WTC11 (cell line): ENCODE measurements at places on chromosomes 6 and 20.

DNA sequence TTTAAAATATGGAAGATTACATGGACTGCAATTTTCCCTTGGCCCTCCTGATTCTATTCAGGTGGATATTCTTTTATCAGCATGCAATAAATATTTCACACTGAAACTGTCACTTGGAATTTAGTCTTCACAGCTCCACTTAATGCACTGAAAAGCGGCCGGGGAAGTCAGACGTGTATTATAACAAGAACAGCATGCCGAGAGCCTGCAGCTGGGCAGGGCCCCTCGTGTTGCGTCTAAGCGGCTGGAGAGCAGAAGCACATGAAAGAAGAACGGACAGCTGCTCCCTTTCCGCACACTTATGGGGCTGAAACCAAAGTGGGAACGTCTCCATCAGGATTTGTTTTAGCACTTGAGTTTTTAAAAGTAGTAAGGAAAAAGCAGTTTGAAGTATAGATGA lies 57.2 kb downstream of the LYRM4 start:
- no peak for DNase-seq

- DNase-seq: no peak
Observed at GRCh38 chr6:82924799-82925535, 140.7 kb downstream of the UBE3D start.

- no peak for DNase-seq
Observed at GRCh38 chr20:16441546-16442164, 131.6 kb downstream of the KIF16B start.

DNA sequence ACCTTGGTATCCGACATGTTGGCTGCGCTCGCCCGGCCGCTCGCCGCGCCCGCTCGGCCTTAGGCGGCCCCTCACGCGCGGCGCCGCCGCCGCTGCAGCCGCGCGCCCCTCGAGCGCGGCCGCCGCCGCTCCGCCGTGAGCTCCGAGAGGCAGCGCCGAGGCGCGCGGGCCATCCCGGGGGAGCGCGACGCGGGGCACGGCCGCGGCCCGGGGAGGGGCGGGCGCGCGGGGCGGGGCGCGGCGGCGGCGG lies at the start of gene KIF13A:
Gene KIF13A (minus strand): TSS at position 189 of the 250 bp plus-strand sequence. CDS start 172 bp downstream, at position 17.
- DNase-seq: no peak

GRCh38 chr6:154329350-154330170 lies 27.0 kb downstream of the IPCEF1 start:
- DNase-seq: no peak

- DNase-seq: no peak
Observed at GRCh38 chr6:159399751-159400221, 230.6 kb downstream of the FNDC1 start.

- no peak for DNase-seq
Observed at GRCh38 chr20:4256874-4257273, 241.5 kb upstream of the RNF24 start.

DNA sequence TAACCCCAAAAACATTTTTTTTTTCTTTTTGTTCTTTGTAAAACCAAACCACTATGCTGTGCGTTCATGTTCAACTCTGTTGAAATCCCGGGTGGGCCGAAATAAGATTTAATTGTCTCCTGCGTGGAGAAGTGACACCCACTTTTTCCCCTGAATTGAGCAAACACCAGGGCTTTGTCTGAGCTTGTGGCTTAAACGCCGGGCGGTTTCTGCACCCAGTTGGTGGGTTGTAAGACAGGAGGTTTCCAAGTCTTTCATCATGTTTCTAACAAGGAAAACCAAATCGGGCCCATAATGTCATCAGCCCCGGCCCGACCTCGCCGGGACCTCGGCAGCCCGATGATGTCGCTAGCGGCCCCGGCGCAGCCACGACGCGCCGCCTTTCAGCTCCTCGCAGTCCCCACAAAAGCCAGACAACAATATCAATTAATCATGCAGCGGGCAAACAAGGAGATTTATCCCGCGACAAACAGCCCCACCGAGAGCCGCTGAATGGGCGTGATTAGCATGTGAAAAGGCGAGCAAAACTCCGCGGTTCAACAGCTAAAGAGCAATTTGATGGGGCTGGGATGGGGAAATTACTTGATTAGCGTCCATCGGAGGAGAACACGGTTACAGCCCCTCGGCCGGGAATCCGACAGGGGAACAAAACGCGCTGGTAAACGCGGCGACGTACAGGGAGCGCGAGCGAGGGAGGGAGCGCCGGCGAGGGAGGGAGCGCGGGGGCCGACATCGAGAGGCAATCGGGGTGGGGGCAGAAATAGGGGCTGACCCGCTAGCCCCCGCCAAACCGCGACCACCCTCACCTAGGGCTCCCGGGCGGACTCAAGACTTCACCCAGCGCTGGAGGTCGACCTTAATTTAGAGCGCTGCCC lies 5.3 kb downstream of the LINC00237 start:
- DNase-seq: peak; percentile 69

DNA sequence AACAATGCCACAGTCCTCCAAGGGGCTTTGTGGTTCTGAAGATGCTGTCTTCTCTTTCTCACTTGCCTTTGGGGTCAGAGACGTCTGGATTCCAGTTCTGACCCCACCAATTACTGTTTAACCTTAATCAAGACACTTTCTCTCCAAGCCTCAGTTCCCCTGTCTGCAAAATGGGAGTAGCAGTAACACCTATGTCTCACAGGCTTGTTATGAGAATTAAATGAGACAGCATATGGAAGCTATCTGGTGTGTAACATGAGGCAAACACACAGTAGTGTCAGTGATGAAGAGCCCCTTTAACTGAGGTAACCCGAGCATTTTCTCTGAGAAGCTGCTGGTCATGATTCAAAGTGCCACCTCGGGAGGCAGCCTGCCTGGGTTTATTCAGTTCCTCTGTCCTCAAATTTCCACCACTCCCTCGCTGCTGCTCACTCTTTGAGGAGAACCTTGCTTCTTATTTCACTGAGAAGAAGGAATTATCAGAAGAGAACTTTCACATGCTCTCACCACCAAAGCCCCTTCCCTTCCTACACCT lies 11.7 kb downstream of the PPIL1 start:
- DNase-seq: no peak

DNA sequence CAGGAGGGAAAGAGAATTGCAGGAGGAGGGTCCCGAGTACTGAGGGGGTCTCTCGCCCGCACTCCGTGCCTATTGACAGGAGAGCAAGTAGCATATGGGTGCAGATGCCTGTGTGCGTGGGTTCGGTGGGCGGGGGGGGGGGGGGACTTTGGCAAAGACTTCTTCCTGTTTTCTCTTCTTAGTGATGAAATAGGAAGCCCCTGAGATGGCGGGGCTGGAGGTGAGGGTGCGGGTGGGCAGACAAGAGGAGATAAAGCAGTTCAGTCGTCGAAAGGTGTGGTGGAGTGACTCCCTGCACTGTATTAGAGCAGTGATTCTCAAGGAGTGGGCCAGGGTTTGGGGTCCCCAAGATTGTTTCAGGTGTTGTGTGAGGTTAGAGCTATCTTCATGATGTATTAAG lies 3.7 kb downstream of the NAA20 start:
- DNase-seq: no peak

DNA sequence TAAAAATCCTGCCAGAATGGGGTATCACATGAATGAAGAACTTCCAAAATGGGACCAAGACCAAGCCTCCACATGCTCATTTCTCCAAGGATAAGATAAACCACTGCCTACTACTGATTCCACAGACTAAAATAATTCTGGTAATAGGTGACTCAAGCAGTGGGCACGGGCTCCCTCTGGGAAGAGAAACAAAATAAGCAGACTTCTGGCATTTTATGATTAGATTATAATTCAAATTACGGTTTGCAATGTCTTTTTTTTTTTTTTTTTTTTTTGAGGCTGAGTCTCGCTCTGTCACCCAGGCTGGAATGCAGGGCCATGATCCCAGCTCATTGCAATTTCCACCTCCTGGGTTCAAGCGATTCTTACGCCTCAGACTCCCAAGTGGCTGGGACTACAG lies 16.0 kb downstream of the UQCC1 start:
- no peak for DNase-seq

- DNase-seq: no peak
Observed at GRCh38 chr6:30724906-30725667, 4.9 kb downstream of the TUBB start.

DNA sequence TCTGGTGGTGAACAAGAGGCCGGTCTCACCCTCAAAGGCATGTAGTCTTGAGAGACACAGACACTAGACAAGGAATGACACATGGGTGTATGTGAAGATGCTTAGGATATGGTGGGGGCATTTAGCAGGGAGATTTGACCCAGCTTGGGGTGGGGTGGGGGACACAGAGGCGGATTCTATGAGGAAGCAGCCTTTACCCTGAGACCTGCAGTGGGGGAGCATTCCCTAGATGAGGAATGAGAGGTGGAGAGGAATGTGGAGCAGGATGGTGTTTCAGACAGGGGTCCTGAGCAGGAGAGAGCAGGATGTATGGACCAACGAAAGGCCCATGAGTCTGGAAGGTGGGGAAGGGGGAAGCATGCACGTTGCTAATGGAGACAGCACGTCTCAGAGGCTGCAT lies 57.8 kb downstream of the PHACTR3 start:
- no peak for DNase-seq

DNA sequence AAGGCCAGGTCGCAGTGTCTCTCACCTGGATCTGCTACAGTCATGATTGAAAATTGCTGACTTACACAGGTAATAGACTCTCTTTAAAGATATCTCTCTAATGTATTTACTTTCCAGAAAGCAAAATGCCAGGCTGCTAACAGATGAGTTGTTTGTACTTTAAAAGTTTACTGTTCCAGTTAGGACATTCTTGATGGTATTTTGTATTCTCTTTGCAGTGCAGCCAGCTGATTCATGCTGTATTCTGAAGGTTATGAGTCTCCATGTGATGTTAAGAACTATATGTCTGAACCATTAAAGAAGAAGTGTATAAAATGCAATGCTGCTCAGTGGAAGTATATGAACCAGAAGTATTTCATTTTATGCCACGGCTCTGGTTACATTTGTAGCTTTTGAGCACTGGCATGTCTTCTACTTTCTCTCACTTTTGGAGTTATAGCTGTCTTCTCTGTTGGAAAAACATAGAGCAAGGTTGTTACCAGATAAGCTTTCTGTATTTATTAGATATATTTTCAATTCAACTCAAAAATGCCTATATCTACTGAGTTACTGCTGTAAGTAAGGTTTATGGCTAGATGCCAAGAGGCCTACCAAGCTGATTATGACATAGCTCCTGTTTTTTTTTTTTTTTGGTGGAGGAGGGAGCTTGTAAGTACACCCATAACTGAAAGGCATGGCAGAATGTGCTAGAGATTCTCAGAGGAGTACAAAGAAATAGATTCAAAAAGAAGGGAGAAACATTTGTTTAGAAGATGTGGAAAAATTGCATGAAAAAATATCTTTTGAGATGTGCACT lies 130.5 kb upstream of the MAN1A1 start:
- DNase-seq: no peak

DNA sequence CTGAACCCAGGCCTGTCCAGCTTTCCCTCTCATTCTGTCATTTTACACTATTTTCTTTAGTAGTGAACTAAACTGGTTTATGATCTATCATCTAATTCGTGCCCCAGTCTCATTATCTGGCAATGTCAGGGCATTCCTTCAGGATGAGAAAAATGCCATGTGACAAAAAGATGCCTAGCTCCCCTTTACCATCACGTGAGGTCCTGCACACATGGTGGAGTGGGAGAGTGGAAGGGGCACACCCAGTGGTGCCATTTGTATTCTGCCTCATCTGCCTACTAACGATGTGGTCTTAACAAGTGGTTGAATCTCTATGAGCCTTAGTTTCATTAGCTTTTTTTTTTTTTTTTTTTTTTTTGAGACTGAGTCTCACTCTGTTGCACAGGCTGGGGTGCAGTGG lies 41.2 kb downstream of the CDC5L start:
- no peak for DNase-seq

- peak; percentile 15 for DNase-seq
Observed at GRCh38 chr6:115310156-115310555, 750.5 kb downstream of the FRK start.

GRCh38 chr6:119207971-119208725 lies 129.7 kb upstream of the FAM184A start:
- DNase-seq: no peak

DNA sequence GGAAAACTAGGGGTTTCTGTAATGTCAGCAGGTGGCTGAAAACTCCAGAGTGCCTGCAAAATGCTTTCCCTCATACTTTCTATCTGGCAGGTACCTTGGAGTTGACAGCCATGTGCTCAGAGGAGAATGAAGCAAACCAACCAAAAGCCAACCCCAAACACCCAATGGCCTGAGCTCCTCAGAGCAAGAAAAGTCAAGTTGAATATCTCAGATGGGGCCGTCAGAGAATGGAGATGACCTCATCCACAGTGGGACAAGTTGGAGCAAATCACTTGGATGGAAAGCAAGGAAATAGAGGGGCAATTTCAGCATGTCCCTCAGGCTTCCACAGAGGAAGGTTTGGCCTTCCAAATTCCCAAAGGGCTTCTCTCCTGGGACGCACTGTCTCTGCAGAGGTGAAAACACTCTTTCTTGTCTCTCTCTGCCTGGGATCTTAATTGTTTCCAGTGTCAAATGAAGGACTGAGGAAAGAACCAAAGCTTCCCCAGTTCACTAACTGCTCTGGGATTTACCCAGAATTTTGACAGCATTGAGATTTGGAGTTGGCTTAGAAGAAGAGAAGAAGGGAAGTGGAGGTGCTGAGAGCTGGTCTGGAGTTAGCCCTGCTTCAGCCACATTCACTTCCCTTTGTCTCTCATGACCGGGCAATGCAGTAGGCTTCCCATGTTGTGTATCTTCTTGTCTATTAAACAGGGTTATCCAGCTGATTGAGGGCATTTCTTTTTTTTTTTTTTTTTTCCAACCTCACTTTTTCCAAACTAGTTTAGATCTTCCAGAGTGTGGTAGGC lies 42.2 kb downstream of the PRND start:
- DNase-seq: no peak

DNA sequence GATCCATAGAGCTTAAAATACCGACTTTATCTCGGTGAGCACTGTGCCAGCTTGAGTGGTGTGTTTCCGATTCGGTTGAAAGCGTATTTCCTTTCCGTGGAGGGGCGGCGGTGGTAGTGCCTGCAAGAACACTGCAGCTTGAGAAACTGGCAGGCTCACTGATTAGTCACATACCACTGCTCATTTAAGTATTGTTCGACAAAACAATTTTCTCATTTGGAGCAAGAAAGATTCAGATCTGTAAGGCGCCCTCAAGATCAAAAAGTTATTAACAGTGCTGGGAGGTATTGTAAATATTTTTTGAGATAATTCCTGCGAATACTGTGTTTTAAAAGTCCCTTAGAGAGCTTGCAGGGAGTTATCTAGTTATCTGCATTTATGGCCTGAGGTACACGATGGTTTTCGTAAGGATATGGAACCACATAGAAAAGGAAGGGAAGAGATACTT lies 1.3 kb downstream of the MAPK14 start:
- DNase-seq: peak; percentile 34

GRCh38 chr6:149563203-149563927 lies 2.8 kb upstream of the GINM1 start:
- no peak for DNase-seq

- DNase-seq: no peak
Observed at GRCh38 chr6:12645941-12646340, 70.6 kb upstream of the PHACTR1 start.

- DNase-seq: no peak
Observed at GRCh38 chr6:3052481-3053230, 15.6 kb upstream of the RIPK1 start.

GRCh38 chr6:155117256-155117655 lies 122.1 kb downstream of the TIAM2 start:
- DNase-seq: no peak
